ENCODE measurements at places on chromosomes 1 and 21.

DNA sequence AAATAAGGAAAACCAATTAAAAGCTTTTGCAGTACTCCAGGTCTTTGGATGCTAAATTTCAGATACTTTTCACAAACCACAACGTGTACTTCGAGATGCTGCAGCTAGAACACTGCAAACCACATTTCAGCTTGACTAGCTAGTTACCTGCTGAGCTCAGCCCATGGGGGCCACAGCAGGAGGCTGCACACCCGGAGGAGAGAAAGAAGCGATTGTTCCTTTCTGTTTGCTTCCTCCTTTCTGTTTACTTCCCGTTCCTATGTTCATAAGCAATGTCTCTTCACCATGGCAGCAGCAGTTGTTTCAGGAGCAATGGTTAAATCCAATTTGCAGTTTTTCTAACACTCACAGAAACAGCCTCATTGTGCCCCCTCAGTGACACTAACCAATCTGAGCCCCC lies 225.6 kb upstream of the FGGY start:
- DNase-seq, result no peak

- DNase-seq, result no peak
These were observed 150.9 kb downstream of the HLX start for GRCh38 chr1:221029981-221030649.

- no peak for DNase-seq
These were observed 43.6 kb downstream of the OLFML3 start for GRCh38 chr1:114022877-114023276.

DNA sequence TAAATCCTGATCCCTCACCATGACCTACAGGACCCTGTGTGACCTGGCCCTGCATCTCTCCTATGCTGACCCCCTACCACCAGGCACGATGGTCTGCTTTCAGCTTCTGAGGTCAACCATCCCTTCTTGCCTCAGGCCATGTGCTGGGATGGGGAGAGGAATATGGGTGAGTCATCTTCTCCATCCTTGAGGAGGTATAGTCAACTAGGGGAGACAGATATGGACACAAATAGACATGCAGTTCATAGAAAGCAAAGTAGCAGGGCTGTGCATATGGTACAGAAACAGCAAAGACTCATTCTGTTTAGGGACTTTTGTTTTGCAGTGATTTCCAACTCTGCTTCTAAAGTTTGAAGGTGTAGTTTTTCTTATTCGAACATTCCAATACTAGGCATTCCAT lies 250.8 kb upstream of the FGGY start:
- no peak for DNase-seq

DNA sequence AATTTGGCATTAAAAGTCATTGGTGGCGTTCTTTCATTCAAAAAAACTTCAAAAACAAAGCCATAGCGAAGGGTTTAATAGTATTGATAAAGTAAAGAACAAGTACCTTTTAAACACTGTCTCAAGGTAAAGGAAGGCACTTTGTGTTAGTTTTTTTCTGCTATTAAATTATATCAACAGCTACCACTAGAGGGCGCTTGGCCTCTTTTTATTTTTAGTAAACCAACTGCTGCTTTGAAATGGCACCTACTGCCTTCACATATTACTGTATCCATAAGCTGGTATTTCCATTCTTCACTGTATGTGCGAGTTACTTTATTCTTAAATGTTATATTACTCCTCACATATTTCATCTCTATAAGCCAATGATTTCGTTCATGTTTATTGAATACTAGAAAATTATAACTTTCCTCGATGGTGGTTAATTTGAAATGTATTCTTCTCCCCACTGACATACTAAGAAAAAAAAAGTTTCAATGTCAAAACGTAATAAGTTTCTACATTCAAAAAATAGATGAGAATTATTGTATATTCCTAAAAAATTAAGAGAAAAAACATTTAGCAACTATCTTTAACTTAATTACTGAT lies 125.7 kb upstream of the CXADR start:
- peak; percentile 51 for DNase-seq

DNA sequence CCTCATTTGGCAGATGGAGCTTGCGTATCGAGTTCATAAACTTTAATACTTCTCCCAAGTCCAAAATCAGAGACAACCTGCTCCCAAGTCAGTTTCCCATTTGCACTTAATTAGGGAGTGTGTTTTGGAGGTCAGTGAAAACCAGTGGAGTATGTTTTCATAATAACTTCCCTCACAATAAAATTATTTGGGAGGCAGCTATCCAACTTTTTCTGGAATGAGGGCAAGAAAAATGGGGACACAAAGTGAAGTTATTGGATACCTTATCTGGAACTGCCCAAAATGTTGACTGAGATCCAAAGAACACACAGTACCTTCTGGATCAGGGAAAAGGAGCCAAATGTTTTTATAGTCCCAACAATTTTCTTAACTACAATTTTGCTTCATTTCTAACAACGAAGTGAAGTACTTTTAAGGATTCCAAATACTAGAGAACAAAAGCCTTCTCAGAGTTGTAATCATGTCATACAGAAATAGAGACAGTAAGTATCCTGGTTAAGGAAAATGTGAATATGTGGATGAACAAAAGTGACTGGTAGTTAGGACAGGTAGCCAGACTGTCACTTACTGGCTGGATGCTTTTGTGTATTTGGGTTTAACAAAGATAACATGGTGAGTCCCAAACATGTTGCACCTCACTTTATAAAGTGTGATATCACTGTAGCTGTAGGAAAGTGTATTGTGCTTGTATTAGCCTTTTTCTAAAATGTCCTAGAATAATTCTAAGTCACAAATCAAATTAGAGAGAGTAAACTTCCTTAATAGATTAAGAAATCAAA lies 325.0 kb downstream of the HLX start:
- DNase-seq, result no peak

GRCh38 chr1:183936791-183937190 lies 100.7 kb downstream of the COLGALT2 start:
- no peak for DNase-seq
